ENCODE measurements at places on chromosomes 7 and 10.

DNA sequence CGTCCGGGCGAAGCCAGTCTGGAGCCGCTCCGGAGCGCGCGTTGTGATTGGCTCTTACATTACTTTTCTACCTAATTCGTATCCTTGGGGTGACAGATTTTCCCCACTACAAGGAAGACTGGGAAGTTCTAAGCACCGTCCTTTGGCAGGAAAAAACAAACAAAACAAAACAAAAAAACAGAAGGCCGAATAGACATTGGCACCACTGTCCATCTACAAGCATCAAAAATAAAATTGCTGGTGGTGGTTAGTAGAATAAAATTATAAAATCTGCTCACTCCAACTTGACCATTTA lies 651 bp upstream of the SKAP2 start:
- no peak for DNase-seq

DNA sequence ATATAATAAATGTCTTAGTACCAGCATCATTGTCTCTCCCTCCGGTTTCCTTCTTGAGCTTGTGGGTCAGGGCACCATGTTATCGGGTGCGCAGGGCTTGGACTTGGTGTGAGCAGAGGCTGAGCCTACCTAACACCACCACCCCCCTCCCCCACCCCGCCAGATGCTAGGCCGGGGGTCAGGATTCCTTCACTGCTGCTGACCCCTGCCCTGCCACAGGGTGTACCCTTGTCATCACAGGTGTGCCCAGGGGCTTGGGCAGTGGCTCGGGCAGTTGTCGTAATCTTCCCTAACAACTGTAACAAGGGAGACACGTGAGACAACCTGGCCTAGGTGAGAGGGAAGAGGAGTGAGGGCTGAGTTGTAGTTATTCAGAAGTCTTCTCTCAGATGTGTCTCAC lies 12.6 kb upstream of the NFKB2 start:
- DNase-seq = no peak

DNA sequence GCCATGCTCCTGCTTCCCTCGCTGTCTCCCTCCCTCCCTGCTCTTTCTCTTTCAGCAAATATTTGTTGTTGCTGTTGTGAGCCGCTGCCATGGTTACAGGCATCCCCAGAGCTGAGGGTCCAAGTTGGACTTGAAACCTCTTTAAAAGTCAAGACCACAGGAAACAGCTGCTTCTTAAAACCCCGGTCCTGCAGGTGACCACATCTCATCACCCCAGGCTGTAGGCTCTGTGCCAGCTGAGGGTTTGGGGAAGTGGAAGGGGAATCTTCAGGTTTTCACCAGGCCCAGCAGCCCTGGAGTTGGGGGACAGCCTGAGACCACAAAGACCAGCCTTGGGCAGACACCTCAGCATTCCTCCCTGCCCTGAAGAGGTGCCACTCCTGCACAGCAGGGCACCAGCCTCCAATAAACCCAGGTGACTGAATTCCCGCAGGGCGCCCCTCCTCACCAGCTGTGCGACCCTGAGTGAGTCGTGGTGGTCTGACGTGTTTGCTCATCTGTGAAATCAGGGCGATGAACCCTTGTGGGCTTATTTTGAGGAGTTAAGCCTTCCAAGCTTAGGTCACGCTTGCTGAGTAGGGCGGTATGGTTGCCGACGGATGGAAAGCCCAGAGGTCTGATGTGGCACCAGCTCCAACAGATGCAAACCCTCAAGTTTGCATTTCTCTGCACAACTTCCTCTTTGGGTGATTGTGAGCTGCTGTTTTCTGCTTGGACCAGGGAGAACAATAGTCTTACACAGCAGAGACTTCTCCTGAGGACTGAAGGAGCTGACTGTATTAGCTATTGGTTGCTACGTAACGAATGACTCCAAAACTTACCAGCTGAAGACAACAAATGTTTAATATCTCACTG lies 24.8 kb downstream of the NPTX2 start:
- DNase-seq = peak; percentile 87

DNA sequence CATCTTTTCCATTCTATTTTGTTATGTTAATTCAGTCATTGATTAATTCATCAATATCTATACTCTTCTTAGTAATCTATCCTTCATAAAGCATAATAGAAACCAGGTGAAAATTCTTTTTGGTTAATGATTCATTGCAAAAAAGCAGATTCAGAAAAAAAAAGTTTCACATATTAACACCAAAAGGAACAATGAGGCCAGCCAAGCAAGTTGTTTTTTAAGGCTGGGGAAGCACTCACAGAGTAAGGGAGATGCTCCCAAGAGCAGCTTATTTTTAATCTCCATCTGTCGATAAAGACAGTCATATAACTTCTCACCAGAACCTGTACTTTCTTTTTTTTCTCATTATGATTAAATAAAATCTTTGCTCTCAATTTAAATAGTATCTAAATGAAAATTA lies 95.8 kb downstream of the CACNA2D1 start:
- no peak for DNase-seq

DNA sequence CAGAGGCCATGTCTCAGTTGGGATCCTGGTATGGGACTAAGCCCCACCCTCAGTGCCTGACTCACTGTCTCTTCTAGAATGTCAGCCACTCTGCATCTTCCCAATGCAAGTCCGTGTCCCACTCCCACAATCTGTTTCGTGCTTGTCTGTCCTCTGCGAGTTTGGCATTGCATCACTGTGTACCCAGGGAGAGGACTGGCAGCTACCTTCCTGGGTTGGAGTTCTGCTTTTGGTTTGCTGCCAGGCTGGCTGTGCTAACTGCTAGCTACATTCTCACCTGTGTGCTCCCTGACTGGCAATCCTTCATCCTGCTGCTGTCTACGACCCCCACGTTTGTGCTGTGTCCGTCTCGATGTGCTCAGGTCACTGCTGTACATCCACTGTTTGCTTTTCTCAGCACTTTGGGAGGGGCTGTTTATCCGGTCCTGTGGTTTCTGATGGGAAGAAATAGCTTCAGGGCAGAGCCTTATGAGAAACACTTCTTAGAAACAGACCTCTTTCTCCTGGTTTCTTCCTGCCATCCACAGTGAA lies 56.0 kb upstream of the GLI3 start:
- DNase-seq = no peak

- DNase-seq = no peak
Measured at GRCh38 chr7:5388905-5389433, 34.7 kb downstream of the TNRC18 start.

- DNase-seq = no peak
Measured at GRCh38 chr10:93065675-93066543, 5.3 kb downstream of the CYP26C1 start.

DNA sequence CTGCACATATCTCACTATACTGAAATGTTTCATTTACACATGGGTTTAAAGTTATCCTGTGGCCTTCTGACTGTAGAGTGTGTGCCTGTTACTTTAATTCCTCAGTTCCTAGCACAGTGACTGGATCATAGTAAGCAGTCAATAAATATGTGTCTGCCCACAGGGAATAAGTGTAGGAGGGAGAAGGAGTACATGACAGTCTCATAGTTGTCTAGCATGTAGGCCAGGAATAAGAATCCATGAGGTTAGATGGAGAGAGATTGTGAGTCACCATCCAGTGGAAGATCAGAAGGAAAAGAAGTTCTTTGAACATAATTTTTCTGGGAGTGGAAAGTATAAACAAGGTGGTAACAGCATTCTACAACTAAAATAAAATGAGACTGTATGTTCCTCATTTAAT lies 36.6 kb upstream of the SEMA3A start:
- no peak for DNase-seq

- DNase-seq = no peak
Measured at GRCh38 chr7:1555813-1556543, at the start of gene TMEM184A. Gene TMEM184A (minus strand): TSS chr7:1556205. CDS start chr7:1555484, 721 bp downstream.

DNA sequence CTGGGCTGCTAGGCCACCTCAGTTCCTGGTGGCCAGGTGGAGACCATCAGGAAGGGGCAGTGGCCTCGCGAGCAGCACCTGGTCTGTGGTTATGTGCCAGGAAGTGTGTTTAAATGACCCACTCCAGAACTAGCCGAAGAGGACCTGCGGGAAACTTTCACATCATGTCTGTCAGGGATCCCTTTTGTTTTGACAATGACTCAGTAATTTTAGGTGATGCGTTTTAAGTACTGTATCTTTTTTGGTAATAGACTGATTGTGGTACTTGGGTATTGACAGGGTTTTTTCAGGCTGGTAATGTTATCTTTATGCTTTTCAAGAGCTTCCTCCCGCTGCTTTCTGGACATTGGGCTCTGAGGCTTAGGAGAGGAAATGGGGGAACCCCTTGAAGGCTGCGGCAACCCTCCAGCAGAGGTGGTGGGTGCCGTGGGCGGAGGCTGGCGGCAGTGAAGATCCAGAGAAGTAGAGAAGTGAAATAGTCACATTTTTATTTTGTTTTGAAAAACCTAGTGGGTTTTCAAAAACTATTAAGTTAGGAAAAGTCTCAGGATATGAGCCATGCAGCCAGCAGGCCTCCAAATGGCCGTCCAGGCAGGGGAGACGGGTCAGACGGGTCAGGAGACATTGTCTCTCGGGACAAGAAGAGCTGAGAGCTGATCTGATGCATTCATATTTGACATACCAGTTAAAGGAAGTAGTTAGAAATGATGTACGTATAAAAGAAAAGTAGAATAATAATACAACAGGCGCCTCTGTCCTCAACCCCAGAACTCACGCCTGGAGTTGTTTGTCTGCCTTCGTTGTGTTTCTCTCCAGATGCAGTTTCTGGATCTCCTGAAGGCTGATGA lies 27.7 kb downstream of the PPP2R2D start:
- DNase-seq = peak; percentile 40

DNA sequence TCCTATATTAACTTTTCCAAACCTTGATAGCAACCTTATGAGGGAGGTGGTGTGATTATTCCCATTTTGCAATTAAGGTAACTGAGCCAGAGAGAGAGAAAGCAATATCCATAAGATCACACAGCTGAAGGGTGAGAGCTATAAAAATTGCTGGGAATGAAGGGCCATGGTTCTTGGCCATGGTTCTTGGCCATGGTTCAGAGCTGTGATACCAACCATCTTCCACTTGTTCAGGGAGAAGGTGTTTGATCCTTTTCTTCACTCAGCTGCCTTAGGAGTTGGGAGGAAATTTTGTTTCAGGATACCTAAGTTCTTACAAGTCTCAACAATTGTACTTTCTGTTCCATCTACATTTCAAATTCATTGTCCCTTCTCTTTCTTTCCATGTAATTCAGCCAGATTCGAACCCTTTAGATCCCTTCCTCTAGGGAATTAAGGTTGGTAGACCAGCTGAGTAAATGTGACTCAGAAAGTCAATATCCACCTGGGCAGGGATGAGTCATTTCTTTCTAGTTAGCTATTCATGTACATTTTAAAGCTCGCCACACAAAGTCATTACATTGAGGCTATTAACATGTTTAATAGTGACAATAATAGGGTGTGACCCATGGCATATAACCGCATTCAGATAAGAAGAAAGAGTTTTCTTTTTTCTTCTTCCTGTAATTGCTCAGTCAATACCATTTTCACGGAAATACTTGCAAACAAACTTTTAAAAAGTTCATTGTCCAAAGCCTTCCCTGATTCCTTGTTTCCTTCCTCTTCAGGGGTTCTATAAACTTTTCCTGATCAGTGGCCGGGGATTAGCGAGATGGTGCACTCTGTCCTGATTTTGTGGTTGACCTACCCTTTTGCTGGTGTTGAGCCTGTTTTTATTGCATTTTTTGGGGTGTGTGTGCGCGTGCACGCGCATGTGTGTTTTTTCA lies 143.4 kb downstream of the TCF7L2 start:
- peak; percentile 8 for DNase-seq

DNA sequence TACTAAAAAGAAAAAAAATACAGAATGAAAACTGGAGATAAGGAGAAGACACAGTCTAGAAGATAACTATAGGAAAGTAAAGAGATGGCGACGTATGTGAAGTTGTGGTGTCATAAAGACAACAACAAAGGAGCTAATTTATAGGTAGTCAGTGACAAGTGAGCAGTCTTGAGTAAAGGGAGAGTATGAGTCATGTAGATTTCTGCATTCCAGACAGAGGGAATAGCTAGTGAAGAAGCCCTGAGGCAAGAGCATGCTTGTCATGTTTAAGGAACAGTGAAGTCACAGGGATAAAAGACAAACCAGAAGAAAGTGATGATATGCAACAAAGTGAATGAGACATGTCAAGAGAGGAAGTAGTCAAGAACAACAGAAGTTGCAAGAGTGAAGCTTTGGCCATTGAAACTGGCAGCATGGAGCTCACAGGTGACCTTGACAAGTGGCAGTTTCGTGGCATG lies 2.3 kb upstream of the MIOS start:
- DNase-seq = no peak

DNA sequence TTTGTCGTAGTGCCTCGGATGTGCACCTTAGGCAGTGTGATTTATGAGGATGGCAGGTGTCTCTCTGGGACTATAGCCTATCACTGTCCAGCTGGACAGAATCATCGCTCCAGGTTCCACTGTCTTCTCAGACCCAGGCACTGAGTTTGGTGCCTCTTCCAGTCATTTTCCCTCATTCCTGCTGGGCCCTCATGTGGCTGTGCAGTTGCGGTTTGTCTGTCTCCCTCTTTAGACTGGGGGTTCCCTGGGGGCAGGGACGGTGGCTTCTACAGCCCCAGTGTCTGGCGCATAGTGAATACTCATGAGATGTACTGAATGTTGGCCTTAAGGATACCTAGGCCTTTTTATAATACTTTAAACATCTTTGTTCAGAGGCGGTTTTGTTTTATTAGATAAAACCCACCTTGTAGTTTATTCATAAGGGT lies 28.9 kb downstream of the CCM2 start:
- DNase-seq = no peak

DNA sequence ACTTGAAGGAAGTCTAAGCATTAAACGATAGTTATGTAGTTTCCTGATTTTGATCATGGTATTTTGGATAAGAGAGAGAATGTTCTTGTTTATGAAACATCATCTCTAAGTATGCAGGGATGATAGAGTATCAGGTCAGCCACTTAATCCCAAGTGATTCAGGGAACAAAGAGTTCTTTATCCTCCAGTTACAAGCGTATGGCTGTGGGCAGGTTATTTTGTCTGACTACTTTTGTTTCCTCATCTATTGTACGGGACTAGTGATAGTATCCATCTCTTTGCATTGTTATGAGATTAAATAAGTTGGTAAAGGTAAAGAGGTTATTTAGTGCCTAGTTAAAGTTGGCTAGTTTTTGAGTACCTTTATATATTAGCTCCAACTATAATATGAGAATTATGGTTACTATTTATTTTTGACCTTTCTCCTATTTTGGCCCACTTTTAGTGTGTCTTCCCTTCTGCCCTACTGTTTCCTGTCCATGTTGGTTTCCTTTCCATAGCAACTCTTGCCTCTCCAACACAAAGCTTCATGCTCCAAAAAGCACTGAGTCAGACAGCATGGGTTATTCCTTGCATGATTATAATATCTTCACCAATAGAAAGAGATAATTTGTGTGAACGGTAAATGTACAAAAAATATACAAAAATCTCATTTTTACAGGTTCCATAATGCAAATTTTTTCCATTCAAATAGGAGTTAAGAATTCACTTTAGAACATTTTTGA lies 65.4 kb downstream of the SP8 start:
- no peak for DNase-seq

GRCh38 chr7:121449329-121449728 lies 53.2 kb upstream of the FAM3C start:
- DNase-seq = no peak
